Stimulated activated CD4-positive, alpha-beta T cell treated with anti-CD3 and anti-CD28 coated beads, Interleukin-1b, Interleukin-23, amount 100 ng/mL, for 1 hour (primary cell): ENCODE measurements at places on chromosomes 5 and 9.

GRCh38 chr5:14685757-14686156 lies 21.2 kb downstream of the OTULIN start:
- no peak for DNase-seq

DNA sequence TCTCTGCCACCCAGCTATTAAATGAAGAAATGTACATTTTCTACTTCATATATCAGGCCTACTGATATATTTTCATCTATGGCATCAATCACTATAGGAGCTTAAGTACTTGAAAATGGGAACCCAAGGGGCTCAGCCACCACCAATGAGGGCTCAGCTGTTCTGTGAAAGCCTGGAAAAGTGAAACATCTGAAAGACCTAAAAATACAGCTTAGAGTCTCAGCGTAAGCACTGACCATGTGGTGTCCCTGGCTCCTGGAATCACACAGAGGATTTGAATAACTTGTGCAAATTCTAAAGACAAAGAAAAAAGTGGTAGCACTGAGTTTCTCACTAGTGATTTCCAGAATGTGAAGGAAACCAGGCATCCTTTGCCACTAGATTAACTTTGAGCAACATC lies 64.5 kb downstream of the PTPRD start:
- no peak for DNase-seq

DNA sequence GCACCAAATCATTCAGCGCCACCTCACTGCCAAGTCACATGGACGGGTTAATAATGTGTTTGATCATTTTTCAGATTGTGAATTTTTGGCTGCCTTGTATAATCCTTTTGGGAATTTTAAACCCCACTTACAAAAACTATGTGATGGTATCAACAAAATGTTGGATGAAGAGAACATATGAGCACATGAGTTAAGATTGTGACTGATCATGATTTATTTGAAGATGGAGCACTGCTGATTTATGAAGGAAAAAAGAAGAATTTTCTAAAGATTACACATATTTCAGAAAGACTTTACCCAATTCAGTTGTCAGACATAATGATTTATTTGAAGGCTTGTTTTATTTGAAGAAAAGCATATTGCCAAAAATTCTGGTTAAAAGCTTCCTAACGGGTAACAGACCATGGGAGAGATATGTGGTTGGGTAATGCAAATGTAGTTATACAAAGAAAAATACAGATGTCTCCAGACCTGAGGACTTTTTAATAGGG lies 37.4 kb downstream of the TNFAIP8 start:
- DNase-seq = no peak

DNA sequence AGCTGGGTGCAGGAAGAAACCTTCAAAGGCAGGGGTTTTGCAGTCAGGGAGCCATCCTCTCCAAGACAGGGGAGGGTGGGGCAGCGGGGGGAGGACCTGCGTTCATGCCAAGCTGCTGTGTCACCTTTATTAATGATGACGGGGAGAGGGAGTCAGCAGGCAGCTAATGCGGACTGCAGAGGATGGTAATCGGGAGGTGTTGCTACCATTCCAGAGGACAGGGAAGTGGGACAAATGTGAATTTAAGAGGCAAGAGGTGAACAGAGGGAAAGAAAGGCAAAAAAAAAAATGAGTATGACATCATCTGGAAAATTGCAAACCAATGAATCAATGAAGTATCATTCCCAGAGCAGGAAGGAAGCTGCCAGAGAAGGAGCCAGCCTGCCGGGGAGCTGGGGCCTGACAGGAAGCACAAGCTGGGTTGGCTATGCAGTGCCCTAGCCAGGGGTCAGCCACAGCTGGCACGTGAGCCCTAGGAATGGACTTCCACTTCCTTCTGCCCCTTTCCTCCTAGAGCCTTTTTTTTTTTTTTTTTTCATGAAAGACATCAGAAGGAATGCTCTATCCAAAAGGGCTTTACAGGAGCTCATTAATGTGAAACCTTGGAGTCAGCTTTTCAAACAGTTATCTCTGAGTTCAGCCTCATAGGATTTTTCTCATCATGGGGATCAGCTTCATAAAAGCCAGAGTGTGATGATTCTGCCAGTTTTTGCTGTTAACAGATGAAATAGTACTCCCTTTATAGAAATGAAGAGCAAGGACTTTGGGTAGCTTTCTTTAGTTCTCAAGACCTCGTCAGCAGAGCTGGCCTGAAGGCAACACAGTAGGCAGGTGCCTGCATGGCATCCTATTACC lies 9.2 kb downstream of the INSYN2B start:
- DNase-seq = no peak

DNA sequence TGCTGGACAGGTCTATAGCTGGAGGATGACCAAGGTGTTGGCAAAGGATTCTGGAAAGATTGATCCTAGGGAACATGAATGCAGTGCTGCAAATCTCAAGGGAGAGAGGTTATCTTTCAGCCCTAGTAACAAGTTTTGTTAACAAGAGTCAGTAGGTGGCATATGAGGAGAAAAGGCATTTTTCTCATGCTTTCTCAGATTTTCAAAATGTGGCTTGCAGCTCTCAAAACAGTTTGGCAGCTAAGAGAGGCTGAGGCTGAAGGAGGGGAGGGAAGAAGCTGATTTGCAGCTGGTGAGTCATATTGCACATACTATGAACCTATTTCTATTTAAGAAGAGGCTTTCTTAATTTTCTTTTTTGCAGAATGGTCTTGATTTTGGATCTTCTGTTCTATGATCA lies 64.3 kb upstream of the PCA3 start:
- no peak for DNase-seq

- DNase-seq = no peak
Measured at GRCh38 chr9:119349351-119349825, 19.8 kb downstream of the BRINP1 start.

GRCh38 chr9:137750566-137750965 lies 127.0 kb upstream of the CACNA1B start:
- no peak for DNase-seq

DNA sequence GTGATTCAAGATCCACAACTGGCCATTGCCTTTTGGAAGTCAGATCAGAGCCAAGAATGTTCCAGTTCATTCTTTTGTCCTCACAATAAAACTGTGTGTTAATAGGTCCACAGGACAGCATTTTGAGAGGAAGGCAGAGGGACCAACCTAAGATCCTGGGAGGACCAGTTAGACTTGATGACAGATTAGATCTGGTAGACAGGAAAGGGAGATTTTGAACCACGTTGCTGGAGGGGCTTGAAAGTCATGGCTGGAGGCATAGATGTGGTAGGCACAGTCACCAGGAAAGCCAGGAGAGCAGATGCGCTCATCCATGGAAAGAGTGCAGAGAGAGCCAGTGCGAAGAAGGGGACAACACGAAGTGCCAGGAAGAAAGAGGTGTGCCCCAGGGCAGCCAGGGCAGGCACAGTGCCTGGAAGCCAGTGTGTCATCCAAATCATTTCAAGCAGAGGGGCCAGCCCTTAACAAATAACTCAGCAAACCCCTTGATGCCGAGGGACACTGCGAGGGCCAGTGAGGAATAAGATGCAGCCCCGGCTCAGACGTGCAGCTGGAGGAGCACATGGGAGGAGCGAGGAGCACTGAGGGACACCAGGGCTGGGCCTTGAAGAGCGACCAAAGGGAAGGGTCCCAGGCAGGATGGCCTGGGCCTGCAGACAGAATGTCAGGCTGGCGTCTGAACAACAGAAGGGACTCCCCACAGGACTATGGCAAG lies 12.8 kb upstream of the SLC2A8 start:
- no peak for DNase-seq

- no peak for DNase-seq
Measured at GRCh38 chr5:65882278-65882677, 44.1 kb upstream of the ERBIN start.

GRCh38 chr5:173065155-173065554 lies 9.0 kb downstream of the CREBRF start:
- no peak for DNase-seq

GRCh38 chr5:55989860-55990259 lies 4.9 kb downstream of the IL6ST start:
- DNase-seq = no peak

GRCh38 chr5:95610546-95610945 lies 9.3 kb upstream of the GPR150 start:
- DNase-seq = no peak

DNA sequence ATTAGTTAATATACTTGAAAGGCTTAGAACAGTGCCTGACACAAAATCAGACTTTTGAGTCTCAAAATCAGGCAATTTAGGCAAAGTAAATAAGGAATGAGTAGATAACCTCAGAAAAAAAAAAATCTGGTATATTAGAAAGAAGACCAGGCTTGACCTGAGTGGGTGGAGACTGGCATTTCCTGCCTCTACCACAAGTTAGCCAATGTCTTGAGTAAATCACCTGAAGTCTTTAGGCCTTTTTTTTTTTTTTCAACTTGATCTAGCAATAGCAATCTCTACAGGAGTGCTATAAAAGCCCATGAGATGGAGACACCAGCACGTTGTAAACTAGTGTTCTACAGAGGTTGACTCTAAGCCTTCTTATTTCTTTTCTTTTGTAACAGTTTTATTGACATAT lies 104.2 kb upstream of the RASEF start:
- no peak for DNase-seq

DNA sequence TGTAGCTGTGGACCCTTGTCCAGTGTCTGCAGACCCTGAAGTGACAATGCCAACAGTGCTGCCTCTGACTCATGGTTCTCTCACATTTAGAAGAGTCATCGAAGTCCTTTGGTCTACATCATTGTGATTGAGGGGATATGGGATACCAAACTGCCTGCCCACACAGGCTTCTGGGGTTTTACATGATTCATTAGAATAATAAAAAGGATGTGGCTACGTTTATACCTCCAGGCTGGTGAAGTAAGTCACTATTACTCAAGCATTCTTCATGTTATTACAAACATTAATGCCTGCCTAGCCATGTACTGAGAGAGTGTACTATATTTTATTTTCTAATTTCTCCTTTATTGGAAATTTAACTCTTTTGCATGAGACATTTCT lies 365.7 kb downstream of the SPATA31D1 start:
- DNase-seq = no peak

DNA sequence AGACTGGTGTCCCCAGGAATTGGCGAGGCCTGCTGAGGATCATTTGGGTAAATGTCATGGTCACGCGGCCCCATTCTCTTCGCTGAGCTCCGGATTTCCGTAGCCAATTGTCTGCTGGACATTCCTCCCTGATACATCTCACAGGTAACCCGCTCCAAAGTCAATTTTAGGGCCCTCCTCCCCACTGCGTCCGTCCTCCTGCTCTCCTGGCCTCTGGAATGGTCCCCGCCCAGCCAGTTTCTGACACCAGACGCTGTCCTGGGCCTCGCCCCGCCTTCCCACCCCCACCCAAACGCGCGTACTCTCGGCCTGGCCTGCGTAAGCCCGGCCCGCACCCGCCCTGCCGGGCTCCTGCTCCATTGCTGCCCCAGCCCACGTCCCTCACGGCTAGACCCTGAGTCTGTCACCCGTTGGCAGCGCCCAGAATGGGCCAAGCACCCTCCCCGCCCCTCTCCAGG lies 202.0 kb downstream of the AUH start:
- DNase-seq = no peak

DNA sequence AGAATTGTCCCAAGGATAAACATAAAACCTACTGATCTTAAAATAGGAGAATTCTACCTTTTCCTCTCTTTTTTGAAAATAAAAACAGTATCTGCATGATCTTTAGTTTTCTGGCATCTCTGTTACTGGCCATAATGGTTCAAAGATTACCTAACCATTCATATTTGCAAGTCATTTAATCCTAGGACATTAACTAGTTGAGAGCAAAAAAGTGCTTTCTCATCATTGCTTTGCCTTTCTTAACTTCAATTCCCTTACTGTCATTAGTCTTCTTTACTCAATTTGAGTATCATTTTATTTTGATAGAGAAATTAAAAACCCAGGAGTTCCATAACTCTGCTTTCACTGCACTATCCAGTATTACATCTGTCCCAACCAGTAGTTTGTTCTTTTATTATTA lies 68.6 kb downstream of the RFX3 start:
- no peak for DNase-seq

- DNase-seq = peak; percentile 69
Measured at GRCh38 chr5:1344975-1345838, at the start of gene CLPTM1L. CLPTM1L (minus strand) TSS chr5:1345099; CDS start chr5:1344841, 258 bp downstream.

GRCh38 chr5:21807953-21808352 lies 1045.2 kb downstream of the CDH12 start:
- DNase-seq = no peak

GRCh38 chr5:82931110-82931509 lies 146.1 kb downstream of the TMEM167A start:
- no peak for DNase-seq

- no peak for DNase-seq
Measured at GRCh38 chr5:36978196-36978595, 101.6 kb downstream of the NIPBL start.

DNA sequence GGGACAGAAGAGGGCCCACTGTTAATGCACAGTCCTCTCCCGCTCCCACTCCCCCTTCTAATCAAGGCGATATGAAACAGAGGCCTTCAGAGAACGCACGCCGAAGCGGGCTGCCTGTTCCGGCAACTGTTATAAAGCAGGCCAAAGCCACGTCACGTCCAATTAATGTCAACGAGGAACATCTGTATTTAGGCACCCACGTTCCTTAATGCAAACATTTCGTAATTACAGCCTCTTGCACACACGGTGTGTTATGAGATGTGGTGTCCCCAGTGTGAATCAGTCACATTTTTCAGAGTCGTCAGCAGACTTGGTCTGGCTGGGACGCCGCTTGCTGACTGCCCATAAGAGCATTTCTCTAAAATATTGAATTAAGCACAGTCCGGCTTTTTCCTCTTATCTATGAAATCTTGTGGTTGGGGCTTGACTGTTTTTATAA lies 339.0 kb downstream of the NSG2 start:
- no peak for DNase-seq

DNA sequence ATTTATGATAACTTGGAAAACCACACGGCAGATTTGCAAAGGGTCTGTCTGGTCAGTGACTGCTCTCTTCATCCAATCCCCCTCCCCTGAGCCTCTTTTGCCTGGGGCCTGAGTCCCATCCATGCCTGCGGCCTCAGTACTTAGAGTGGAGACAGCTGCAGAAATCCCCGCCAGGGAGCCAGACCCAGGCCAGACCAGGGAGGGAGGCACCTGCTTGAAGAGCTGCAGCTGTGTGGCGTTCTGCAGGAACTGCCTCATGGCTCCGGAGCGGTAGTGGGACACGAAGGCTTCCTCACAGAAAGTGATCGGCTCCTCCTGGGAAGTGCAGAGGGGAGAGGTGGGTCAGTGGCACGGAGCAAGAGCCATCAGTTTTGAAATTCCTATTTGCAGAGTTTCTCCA lies 101.6 kb downstream of the CRB2 start:
- no peak for DNase-seq

DNA sequence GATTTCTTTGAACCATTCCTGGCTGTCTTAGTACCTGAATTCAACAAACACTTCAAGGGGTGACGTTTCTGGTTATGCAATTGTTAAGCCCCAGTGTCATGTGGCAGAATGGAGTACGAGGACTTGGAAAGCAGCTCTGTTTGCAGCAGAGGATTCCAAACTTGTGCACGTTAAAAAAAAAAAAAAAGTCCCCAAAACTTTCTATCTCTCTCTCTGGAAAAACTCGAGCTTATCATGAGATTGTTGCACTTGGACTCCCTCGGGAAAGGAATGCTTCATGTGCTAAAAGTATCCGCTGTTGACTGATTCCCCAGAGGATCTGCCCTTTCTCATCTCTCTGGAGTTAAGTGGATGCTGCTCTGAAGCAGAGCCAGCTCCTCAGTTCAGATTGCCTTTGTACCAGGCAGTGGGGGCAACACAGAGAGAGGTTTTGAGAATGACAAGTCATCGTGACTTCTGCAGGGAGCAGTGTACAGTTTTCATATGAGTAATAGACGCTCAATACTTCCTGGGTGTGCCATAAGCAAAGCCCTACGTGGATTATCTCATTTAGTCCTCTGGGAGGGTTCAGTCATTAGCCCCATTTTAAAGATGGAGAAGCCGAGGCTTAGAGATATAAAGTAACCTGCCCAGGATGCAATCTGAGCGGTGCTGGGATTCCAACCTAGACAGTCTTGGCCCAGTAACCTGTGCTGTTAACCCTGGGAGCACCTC lies 28.1 kb downstream of the TMOD1 start:
- no peak for DNase-seq
